Left cardiac atrium (tissue), 4 donors: ENCODE measurements at places on chromosomes 12 and 14. TPM values are rescaled to one million over a fixed set of nuclear protein-coding genes. Genes with fewer than 3 reads are reported as not detected.

DNA sequence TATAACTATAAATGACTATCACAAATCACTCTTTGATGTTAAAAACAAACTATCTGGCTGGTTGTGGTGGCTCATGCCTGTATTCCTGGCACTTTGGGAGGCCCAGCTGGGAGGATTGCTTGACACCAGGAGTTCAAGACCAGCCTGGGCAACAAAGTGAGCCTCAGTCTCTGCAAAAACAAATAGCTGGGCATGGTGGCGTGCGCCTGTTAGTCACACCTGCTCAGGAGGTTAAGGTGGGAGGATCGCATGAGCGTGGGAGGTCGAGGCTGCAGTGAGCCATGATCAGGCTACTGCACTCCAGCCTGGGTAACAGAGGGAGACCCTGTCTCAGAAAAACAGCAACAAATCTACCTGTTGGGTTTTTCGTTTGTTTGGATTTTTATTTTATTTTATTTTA lies 5.4 kb downstream of the TXNRD1 start:
- no peak for DNase-seq

Gene LRRC9
- total RNA-seq, result 0.38 TPM

DNA sequence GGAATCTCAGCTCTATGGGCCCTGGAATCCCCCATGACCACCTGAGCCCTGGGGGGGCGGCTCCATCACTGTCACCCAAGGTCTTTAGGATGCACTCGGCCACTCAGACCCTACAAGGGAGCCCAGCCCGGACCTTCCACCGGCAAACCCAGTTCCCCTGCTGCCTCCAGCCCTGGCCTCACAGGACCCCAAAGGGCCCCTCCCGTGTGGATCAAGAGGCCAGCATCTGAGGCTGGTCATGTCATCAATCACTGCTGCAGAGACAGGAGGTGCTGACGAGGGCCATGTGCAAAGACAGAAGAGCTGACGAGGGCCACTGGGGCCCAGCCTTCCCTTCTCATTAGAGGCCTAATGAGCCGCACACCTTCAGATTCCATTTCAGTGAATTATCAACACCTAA lies 39.0 kb upstream of the SFSWAP start:
- no peak for DNase-seq

Gene NGB
- not detected for total RNA-seq

DNA sequence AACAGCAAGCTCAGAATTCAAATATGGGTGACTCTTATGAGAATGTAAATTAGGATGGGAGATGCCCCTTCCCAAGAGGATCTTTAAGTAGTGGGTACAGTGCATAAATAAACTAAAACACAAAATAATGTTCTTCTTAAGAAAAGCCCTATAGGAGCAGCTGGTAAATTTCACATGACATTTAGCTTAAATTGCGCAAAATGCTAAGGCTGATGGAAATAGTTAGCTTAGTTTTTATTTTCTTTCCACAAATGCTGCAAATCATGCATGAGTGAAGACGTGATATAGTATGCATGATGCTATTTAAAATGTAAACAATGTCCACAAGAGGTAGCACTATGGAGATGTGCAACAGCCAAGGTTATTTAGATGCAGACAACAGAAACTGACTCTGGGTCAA lies 328.1 kb downstream of the ATP23 start:
- DNase-seq, result no peak

GRCh38 chr12:65081496-65081895 lies 39.6 kb downstream of the WIF1 start:
- no peak for DNase-seq

GRCh38 chr14:100278702-100279101 lies 27.5 kb downstream of the SLC25A29 start:
- DNase-seq, result no peak

Gene COL2A1
- total RNA-seq, result not detected

Gene DCD
- not detected for total RNA-seq

DNA sequence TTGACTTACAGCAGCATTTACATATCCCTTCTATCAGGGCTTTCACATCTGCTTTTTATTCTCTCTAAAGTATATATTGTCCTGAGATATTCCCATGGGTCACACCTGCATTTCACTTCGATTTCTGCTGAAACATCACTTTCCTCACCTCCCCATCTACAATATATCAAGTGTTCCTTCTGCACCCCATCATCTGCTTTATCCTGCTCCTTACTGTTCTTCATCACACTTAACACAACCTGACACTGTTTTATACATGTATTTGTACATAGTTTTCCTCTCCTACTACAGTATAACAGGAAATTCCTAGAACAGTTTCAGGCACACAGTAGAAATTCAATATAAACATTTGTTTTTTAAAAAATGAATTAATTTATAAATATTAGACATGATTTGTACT lies 203.1 kb downstream of the EGLN3 start:
- DNase-seq, result no peak

DNA sequence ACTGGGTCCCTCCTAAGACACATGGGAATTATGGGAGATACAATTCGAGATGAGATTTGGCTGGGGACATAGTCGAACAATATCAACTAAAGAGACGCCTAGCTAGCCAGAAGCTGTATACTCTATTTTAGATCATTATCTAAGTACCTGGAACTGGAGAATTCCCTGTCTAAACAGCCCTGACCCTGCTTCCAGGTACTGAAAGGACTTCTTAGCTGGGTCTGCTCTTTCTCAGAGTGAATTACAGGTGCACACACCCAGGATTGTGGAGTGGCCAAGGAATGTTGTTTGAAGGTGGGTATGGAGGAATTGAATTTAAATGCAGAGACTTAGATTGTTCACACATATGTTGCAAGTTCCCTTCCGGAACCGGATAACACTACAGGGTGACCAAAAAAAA lies 733.0 kb downstream of the RPS29 start:
- DNase-seq, result no peak

DNA sequence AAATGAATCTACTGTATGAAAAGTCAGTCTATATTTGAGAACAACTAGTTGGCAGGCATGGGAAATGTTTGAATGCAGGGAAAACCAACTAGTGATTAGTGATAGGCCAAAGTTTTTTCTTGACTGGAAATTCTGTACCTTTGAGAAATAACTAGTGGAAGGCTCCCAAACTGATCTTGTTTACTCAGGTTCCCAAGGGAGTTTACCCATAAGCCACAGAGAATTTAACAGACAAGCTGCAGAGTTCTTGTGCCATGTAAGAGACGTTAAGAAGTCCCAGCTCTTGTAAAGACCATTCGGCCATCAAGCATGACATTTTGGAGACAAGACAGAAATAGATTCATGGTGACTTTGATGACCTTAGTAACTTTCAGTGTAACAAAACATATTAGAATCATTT lies 1882.8 kb upstream of the SEL1L start:
- DNase-seq, result no peak

DNA sequence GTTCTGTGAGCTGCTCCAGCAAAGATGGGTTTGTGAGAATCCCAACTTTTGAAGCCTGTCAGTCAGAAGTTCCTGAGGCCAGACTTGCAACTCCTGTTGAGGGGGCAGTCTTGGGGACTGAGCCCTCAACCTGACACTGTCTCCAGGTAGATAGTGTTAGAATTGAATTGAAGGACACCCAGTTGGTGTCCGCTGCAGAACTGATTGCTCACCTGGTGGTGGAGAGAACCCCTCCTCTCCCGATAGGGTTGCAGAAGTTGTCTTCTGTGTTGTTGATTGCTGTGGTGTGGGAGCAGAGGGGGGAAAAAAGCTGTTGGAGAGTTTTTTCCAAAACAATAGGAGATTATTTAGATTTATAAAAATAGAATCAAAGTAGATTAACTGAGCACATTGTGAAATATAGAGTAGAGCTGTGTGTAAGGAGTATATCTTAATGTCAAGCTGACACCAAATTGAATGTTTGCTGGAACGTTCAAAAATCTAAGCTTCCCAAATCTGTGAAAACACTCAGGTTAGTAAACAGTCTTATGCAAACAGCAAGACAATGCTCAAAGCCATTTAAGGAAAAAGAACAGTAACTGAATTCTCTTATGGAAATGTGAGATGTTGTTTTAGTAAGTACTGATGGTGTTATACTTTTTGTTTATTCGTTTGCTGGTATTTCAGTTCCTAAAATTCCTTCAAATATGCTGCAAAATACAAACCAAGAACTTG lies 18.6 kb downstream of the HIF1A start:
- no peak for DNase-seq

Gene RNASE1
- total RNA-seq, result 295 TPM

DNA sequence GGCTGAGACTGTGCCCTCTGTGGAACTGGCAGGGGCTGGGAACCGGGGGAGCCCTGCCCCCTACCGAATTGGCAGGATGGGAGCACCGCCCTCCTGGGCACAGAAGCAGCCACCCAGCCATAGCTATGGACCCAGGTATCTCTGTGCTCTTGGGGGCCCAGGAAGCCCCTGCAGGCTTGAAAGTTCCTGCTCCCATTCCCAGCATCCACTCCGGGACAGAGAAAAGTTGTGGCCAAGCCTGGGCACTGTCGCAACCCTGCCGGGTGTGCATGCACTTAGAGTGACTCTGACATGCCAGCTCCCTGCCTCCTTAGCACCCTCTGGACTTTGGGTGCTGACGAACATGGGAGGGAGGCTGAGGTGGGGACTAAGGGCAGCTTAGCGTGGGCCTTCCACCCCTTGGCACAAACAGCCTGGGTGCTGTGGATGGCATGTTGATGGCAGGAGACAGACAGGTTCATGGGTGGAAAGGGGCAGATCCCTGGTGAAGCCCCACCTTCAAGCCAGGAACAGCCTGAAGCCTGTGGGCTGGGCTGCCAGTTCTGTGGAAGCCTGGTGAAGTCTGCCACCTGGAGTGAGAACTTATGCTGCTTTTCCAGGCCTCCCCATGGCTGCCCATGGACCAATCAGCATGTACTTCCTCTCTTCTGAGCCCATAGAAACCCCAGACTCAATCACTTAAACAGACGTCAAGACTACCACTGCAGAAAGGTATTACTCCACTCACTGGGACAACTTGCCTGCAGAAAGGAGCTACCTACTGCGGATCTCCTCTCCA lies 279.0 kb downstream of the ATXN7L3B start:
- no peak for DNase-seq

DNA sequence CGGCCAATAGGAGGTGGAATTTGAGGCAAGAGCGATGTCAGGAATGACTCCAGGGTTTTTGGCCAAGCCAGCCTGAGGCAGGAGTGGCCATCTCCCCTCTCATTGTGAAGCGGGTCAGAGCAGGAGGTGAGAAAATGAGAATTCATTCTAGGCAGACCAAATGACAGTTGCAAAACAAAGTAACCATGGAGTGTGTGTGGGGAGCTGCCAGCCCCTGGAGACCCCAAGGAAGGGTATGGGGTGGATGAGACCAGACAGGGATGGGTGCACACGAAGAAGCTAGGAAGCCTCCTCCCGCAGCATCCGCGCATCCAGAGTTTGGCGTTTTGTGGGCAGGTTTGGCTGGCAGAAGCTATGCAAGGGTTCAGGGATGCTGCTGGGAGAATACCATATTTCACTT lies 38.8 kb downstream of the FZD10 start:
- DNase-seq, result no peak

- no peak for DNase-seq
Measured at GRCh38 chr14:99402950-99403349, 77.7 kb downstream of the SETD3 start.

DNA sequence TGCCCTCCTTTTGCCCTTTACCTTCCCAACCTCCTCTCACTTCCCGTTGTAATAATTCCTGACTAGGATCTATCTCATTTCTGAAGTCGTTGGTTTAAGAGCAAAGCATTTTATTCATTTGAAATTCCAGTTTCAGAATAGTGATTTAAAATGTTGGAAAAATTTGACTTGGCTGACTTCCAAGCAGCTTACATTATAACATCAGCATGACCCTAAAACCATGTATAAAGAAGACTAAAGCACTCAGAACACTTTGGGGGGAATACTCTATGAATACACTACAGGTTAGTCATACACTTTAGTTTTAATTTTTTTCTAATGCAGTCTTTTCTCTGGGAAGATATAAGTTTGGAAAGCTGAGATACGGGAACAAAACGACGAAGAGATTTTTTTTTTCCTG lies 161.1 kb downstream of the BTG1 start:
- DNase-seq, result no peak

- no peak for DNase-seq
Measured at GRCh38 chr14:81464253-81465002, 64.3 kb upstream of the STON2 start.

DNA sequence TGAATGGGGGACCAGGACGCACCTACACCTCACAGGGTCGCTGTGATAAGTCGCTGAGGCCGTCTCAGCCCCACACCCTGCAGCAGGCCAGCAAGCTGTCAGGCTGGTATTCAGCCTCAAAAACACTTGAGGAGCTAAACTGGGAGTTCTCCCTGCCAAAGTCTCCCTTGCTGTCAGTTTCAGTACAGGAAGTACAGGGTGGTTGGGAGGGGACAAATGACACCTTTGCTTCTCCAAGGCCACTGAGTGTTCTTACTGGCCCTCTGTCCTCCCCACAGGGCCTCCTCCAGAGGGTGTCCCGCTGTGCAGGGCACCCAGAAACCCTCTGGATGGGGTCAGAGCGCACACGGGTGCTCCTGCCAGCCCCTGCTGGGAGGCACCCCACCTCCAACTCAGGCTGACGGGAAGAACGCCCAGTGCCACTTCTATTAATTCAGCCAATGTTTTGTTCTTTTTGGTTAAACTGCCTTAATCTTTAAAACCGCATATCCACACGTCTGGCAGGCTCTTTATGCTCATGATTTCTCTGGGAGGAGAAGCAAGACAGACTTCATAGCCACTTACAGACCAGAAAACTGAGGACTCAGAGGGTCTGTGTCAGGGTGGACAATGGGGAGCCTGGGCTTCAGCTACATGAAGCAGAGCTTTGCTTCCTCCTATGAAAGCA lies 75.9 kb downstream of the ITPK1 start:
- DNase-seq, result no peak

Gene OR10P1
- total RNA-seq, result 0.68 TPM

GRCh38 chr12:68317047-68317667 lies 15.0 kb downstream of the MDM1 start:
- peak; percentile 31 for DNase-seq

GRCh38 chr14:104732355-104732804 lies 8.4 kb downstream of the ADSS1 start:
- peak; percentile 87 for DNase-seq

DNA sequence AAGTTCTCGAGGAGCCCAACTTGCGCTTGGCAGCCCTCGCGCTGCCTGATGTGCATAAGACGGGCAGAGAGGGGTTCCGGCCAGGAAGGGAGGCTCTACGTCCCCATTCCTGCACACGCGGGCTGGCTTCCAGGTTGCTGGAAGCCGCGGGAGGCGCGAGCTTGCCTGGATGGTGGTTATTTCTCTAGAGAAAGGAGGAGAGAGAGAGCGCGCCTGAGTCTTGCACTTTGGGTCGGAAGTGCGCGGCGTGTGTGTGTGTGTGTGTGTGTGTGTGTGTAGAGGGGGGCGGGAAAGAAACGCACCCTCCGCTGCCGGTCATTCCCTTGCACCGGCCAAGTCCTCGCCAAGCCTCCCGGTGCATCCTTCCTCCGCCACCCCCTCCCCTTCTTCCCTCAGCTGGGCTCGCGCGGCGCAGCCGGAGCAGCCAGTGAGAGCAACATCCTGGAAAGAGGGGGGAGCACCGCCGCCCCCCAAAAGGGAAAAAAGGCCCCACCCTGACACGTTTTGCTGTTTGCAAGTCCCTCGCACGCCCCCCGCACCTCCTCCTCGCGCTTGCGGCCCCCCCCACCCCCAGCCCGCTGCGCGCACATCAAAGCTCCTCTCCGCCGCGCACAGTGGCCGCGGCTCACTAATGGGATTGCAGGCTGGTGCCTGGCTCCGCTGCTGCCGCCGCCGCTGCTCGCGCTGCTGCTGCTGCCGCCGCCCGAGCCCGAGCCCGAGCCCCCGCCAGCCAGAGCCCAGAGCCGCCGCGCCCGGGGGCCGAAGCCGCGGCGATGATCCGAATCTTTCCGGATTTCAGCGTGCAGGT lies 4.4 kb upstream of the NPAS3 start:
- DNase-seq, result no peak
